ENCODE measurements at places on chromosomes 11 and 22. TPM values are rescaled to one million over a fixed set of nuclear protein-coding genes. Genes with fewer than 3 reads are reported as not detected.

Gene CASP5
- total RNA-seq = not detected

Gene C11orf71
- total RNA-seq = 14.0 TPM

Gene ANGPTL5
- not detected for total RNA-seq

Gene LRRC4C
- total RNA-seq = 13.8 TPM

Gene KRTAP5-7
- total RNA-seq = 0.21 TPM

Gene OR52E8
- total RNA-seq = not detected

Gene OR52N4
- total RNA-seq = 0.63 TPM

Gene GLB1L3
- total RNA-seq = 1.7 TPM

Data from motor neuron (in vitro differentiated cells).